Smooth muscle cell of the brain vasculature (primary cell): ENCODE measurements at places on chromosomes 16 and 17.
A peak's percentile ranks its signal among the peaks of the same experiment; 100 is the strongest.

DNA sequence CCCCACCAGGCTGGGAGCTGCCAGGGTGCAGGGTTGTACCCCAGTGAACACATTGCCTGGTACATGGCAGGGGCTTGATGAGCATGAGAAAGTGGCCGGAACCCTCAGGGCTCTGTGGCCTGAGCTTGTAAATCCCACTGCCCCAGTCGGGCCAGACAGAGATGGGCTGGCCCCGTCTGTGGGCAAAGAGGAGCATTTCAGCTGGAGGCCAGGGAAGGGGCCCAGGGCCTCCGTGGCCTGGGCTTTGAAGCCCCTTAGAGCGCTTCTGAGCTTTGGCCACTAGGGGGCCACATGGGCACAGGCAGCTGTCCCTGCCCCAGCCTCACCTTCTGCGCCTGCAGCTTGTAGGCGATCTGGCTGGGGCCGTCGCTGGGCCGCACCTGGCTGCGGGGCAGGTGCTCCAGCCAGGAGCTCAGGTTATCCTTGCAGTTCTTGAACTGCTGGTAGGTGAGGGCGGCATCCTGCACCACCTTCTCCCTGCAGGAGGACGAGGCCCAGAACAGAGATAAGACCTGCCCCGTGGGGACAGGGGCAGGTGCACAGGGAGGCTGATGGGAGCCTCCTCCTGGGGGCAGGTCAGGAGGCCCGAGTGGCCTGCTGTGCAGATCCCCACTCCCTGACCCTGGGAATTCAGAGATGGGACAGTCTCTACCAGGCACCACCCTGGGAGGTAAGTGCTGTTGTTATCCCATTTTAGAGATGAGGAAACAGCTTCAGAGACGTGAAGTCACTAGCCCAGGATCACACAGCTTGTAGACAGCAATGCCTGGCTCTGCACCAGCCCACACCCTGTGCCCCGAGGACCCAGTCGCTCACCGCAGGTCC, 12.8 kb downstream of the EVPL start:
- peak; percentile 43 for DNase-seq

GRCh38 chr17:15171167-15172047, 93.7 kb downstream of the PMP22 start:
- DNase-seq: peak; percentile 63

DNA sequence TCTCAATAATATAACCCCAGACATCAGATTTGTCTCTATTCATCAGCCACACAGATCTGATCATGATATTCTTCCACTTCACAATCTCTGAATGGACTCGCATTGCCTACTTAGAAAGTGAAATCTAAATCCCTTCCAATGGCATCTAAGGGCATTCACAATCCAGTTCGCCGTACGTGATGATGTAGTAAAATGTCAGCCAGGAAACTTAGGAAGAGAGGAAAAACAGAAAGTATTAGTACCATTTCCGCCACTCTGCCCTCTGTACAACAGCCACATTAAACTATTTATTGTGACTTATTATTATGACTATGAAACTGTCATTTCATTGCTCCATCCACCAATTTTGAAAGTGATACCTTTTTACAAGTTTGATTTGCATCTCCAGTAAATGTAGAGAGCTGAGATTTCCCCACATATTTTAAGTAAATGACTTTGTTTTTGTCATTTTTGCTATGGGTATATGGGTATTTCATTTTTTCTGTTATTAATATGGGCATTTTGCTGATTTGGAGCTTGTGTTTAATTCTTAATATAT, 69.4 kb upstream of the SMIM36 start:
- DNase-seq: no peak

- no peak for DNase-seq
Measured at GRCh38 chr17:65268832-65269231, 131.7 kb downstream of the RGS9 start.

DNA sequence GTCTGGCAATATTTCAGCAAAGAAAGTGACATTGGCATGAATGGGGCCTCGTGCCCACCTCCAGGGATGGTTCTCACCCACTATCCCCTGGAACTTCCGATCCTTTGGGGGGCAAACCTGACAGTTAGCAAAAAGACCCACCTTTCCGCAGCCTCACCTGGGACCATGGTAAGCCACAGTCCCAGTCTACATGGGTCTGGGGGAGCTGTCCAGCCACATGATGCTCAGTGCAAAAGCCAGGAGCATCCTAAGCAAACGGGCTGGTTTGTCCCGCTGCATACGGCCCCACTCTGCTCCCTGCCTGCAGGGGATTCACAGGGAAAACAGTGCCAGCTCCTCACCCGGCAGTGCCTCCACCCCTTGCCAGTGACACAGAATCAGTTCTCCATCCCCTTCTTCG, 19.3 kb downstream of the AIPL1 start:
- no peak for DNase-seq

DNA sequence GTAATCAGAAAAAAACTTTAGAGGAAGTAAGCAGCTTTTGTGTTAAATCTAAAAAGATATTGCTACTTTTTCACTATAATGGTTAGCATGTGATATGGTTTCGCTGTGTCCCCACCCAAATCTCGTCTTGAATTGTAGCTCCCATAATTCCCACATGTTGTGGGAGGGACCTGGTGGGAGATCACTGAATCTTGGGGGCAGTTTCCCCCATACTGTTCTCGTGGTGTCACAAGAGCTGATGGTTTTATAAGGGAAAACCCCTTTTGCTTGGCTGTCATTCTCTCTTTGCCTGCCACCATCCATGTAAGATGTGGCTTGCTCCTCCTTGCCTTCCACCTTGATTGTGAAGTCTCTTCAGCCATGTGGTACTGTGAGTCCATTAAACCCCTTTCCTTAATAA, 117.1 kb downstream of the KCNJ2 start:
- no peak for DNase-seq

- DNase-seq: no peak
Measured at GRCh38 chr16:67661101-67661761, 471 bp downstream of the PARD6A start.

- no peak for DNase-seq
Measured at GRCh38 chr16:51410125-51410524, 259.1 kb upstream of the SALL1 start.

- no peak for DNase-seq
Measured at GRCh38 chr17:7208027-7208571, 11.5 kb downstream of the DLG4 start.

- DNase-seq: no peak
Measured at GRCh38 chr17:1413281-1413791, 13.3 kb upstream of the YWHAE start.

GRCh38 chr17:40068129-40068581, 5.4 kb downstream of the THRA start:
- no peak for DNase-seq

GRCh38 chr16:55351936-55352335, 27.9 kb downstream of the IRX6 start:
- DNase-seq: no peak

DNA sequence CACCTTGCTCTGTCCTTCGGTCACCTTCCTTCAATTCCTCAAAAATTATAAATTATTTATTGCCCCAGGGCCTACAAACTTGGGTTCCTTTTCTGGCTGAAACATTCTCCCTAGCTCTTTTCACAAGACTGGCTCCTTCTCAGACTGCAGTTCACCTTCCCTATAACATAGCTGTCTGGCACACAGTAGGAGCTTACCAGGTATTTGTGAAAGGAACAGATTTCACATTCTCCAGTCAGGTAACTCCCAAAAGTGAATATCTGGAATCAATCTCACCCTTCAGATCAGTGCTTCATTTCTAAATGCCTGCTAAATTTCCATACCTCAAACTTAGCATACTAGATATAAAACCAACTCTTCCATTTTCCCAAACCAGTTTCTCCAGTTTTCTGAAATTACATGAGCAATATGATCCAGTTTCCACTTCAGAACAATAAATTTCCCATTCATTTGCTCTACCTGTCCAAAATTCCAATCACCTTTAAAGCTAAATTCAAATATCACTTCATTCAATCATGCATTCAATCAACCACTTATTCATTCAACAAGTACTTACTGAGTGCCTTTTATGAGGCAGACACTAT, 6.1 kb downstream of the RFFL start:
- no peak for DNase-seq
